ENCODE measurements at places on chromosomes 7 and 10.

DNA sequence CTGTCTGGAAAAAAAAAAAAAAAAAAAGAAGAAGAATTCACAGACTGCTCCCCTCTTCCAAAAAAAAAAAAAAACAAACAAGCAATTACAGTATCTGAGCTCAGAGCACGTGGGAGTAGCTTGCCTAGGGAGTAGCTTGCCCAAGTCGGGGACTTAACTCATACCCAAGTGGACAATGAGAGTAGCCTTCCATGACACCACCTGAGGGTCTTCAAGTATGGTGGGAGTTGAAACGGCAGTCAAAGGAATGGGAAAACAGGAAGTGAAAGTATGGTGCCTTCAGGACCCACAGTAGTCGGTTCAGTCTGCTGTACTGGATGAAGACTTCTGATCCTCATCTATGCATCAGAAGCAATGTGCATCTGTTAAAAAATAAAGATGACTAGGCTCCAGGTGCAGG lies 10.6 kb downstream of the VOPP1 start:
- DNase-seq, result no peak

DNA sequence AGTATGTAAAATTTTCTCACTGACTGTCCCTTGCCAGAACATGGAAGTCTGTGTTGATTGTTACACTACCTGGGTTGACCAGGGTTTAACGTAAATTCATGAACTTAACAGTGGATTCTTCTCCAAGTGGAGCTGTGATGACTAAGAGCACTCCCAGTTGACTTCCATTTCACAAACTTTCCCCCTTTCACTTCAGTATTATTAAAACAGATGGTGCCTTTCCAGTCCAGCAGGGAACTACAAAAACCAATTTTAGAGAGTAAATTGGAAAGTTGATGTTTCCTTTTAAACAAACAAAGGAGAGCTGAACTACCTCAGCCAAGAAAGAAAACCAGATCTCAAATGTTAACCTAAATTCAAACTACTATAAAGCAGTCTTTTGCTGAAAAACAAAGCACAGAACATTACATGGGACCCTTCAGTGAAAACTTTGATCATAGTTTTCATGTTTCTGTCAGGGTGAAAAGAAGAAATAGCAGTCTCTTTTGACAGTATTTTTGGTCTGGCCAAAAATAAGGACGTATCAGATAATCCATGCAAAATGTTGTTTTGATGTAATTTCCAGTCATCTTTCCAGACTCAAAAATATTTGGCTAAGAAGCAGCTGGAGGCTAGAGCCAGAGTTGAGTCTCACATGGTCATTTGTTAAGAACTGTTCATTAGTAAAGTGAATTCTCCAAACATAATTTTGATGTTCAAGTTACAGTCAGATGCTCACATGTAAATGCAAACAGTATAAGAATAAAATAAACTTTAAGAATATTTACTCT lies 479.9 kb upstream of the AKR1E2 start:
- DNase-seq, result no peak

GRCh38 chr7:138433583-138434443 lies 26.2 kb upstream of the TRIM24 start:
- DNase-seq, result no peak

DNA sequence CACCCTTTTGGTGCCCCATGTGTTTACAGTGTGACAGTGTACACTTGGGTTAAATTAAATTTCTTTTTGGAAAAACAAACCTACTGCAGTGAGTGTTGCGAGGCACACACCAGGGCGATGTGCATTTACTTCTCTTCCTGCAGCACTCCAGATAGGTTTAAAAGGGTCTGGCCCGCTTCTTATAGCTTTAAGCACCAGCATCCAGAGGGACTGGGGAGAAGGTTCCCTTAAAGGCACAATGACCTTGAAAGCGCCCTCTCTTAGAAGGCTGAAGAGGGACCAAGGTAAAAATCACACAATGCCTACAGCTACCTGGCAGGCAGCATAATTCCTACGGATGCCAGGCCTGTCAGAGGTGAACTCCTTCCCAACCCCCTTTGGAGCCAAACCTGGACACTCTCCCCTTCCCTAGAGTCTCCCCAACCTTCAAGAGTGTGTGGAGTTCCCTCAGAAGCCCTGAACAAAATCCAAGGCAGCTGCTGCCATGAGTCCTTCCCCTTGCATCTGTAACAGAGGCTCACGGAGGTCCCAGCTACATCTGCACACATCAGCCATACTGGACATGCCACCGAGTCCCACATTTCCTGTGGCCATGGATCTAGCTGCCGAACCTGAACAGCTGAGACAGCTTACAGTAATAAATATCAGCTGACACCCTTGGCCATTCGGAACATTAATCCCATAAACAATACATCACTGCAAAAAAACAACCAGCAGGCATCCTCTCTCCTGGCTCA lies 33.2 kb downstream of the TRIM8 start:
- DNase-seq, result no peak

- DNase-seq, result no peak
Observed at GRCh38 chr7:29109899-29110298, 36.4 kb downstream of the CPVL start.

- no peak for DNase-seq
Observed at GRCh38 chr7:123367031-123367430, 167.3 kb upstream of the SLC13A1 start.

GRCh38 chr10:110629680-110630191 lies 14.4 kb upstream of the RBM20 start:
- no peak for DNase-seq

DNA sequence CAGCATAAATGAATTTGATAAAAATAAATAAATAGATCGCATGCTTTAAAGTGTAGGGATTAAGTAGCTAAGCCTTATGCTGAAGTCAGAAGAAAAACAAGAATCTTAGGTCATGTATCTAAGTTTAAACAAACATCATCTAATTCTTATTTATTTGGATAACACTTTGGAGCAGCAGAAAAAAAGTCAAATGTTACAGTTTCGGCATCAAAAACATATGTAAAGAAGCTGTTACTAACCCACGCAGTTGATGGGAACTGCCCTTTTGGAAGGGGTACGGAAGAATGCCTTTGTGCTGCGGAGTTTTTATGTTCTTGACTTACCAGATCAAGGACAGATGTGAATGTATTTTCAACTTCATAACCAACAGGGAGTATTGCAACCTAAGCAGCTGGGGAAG lies 37.3 kb upstream of the HABP2 start:
- DNase-seq, result no peak

DNA sequence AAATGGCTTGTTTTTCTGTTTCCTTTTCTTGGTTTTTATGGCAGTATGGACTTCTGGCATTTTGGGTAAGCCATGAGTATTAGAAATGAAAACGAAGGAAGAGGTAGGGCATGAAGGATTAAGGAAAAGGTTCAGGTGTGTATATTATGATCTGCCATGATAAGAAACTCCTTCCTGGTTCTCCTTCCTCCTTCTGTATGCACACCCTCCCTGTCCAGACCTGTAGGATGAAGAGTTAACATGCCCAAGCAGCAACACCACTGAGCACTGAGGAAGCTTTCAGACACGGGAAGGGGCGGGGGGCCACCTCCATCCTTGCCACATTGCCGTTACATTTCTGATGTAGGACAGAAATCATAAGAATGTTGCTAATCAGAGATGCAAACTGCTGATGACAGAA lies 361.0 kb upstream of the ZMIZ1 start:
- no peak for DNase-seq

- DNase-seq, result no peak
Observed at GRCh38 chr7:76292213-76292573, 10.3 kb upstream of the HSPB1 start.

DNA sequence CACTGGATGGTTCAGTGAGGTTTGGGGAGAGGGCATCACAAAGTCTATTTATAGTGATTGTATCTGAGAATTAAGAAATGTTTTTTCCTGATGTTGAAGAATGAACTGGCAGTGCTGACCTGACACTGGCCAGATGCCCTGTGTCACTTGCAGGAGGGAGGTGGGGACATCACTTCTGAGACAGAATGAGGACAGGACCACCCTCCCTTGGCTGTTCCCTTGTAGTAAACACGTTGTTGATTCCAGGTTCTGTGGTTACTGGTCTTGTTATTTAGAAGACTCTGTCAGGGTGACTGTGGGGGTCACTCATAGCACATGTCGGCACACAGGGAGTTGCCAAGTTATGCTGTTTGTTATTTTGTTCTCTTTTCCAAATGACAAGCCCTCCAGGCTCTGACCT lies 126.4 kb downstream of the ADCY1 start:
- peak; percentile 53 for DNase-seq

DNA sequence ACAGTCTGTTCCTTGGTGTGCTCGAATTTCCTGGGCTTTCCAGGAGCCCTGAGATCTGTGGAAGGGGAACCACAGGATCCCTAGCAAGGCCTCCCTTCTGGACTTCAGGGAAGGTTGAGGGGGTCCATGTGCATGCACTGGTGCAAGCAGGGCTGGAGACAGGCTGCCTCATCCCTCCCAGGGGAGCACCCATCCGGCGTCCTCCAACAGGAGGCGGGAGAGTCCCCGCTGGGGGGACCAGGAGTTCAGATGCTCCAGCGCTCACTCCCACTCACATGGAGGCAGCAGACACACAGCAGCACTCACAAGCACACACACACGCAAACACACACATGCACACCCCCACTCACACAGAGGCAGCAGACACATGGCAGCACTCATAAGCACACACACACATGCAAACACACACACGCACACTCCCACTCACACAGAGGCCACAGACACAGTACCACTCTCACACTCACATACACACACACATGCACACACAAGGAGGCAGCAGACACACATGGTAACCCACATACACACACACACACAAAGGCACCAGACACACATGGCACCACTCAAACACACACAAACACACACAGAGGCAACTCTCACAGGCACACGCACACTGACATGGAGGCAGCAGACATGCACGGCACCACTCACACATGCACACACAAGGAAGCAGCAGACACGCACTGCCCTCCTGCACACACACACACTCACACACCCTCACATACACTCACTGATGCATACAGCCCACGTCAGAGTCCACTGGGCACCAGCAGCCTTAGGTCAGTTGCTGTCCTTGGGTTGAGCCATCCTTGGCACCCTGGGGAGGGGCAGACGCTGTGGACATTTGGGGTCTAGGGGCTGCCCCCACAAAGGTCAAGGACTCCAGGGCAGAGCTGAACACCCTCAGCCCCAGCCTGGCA lies 247.0 kb upstream of the PPP2R2D start:
- no peak for DNase-seq

DNA sequence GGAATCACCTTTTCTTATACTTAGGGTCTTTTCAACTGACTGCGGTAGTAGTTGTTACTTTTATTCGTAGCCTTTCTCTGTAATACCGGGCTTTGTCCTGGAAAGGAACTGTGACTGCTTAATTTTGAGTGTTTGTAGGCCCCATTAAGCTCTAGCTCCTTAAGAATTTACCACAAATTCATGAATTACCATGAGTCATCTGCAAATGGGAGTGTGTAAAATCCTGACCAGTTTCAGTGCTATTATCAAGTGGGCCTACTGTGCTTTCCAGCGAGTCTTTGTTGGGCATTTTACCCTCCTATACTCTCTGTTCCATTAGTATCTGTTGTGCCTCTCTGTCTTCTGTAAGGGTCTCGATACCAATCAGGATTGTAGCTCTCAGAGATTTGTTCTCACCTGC lies 49.7 kb downstream of the ZMYND11 start:
- DNase-seq, result no peak

- DNase-seq, result no peak
Observed at GRCh38 chr10:7667262-7668141, 736 bp upstream of the ITIH5 start.

DNA sequence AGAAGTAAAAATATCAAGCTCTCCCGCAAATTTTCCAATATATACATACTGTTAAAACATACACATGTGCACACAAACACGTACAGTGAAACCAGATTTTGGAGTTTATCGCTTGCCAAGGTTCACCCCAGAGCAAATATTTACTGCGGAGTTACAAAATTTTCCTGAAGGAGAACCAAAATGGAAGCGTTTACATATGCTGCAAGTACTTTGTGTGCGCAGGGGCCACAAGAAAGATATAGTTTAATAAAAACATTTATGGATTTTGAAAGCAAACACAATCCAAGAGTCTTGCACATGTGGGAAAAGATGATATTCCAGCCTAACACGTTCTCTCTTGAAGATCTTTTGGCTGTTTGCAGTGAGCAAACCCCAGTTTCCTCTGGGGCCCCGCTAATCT lies 301.3 kb upstream of the NFE2L3 start:
- no peak for DNase-seq

GRCh38 chr7:122750389-122750788 lies 47.7 kb upstream of the RNF148 start:
- no peak for DNase-seq

DNA sequence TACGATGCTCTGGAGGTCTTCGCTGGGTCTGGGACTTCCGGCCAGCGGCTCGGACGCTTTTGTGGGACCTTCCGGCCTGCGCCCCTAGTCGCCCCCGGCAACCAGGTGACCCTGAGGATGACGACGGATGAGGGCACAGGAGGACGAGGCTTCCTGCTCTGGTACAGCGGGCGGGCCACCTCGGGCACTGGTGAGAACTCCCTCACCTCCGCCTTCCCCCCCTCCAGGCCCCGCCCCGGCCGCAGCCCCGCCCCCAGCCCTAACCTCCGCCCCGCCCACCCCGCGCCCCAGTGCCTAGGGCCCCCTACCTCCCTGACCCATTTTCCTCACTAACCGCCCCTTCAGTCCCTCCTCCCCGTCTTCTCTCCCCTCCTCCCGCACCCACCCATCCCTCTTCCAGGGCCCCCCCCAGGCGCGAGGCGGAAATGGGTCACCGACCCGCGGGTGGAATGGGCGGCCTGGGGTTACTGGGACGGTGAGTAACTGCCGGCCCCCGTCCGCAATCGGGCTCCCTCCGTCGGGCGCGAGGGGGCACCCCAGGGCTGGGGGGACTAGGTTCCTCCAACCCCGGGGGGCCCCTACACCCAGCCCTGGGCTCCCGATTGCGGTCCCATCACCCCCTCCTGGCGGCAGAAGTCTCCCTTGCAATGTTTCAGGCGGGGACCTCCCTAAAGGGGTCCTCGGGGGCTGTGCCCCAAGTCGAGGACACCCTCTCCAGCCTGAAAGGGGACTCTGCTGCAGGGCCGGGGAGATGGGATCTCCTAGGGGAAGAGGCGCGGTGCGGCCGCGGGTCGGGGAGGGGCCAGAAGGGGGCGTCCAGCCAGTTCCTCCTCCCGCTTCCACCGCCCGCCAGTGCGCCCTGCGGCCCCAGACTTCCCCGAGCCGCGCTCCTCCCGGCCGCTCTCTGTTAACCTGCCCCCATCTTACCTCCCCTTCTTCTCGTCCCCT lies 2.1 kb downstream of the PCOLCE start:
- peak; percentile 51 for DNase-seq

DNA sequence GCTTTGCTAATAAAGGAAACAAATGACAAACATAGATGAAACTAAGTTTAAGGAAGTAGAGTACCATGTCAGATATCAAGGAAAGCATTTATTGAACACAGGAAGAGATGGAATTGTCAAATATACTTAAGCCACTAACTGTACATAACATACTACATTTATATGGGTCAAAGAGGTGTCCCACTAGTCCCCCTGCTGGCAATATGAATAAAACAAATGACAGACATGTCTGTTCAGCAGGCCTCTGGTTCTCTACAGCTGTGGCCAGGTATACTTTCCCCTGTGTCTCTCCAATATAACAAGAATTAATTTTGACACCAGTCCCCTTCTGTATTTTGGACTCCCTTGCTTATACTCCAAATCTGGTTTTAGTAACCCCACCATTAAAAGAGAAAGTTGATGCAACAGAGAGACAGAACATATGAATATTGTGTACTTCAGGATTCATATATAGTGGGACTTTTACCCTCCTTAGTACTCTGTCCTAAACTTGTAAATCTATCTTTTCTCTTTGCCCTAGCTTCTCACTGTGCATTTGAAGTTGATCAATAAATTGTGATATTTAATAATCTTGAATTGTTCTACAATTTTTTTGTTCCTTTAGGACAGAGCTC lies 42.9 kb downstream of the CD36 start:
- no peak for DNase-seq

- DNase-seq, result no peak
Observed at GRCh38 chr10:80537086-80537735, 491 bp upstream of the SH2D4B start.
